Kidney epithelial cell (primary cell): ENCODE measurements at places on chromosomes 12 and 14. TPM values are rescaled to one million over a fixed set of nuclear protein-coding genes. Genes with fewer than 3 reads are reported as not detected.
A peak's percentile ranks its signal among the peaks of the same experiment; 100 is the strongest.

GRCh38 chr12:124307556-124307825 is 12.6 kb downstream of the RFLNA start:
- no peak for DNase-seq

- no peak for DNase-seq
These were observed 128.4 kb downstream of the BBS10 start for GRCh38 chr12:76219806-76220205.

GRCh38 chr12:87274594-87275245 is 754.5 kb downstream of the C12orf50 start:
- DNase-seq, result no peak

DNA sequence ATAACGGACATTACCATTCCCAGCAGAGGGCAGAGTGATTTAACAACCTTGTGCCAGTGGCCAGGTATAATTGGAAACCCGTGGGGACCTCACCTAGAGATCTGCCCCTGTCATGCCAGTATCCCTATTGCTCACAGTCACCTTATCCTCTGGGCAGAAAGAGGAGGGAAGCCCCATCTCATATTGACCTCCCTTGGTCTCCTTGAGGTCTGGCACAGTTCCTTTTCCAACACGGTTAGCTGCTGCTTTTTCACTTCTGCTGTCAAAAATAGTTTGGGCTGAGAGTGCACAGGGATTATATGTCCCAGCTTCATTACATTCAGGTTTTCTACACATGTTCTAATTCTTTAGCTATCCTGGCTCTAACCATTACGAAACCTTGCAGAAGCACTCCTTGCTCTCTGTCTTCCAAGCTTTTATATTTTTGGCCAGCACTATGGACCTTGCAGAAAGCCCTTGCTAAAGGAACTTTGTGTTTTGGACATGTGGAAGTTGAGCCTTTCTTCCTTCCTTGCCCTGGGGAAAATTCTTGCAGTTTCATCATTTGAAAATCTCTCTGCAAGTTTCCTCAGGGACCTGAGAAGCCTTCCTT is 111.7 kb upstream of the MIS18BP1 start:
- DNase-seq, result no peak

DNA sequence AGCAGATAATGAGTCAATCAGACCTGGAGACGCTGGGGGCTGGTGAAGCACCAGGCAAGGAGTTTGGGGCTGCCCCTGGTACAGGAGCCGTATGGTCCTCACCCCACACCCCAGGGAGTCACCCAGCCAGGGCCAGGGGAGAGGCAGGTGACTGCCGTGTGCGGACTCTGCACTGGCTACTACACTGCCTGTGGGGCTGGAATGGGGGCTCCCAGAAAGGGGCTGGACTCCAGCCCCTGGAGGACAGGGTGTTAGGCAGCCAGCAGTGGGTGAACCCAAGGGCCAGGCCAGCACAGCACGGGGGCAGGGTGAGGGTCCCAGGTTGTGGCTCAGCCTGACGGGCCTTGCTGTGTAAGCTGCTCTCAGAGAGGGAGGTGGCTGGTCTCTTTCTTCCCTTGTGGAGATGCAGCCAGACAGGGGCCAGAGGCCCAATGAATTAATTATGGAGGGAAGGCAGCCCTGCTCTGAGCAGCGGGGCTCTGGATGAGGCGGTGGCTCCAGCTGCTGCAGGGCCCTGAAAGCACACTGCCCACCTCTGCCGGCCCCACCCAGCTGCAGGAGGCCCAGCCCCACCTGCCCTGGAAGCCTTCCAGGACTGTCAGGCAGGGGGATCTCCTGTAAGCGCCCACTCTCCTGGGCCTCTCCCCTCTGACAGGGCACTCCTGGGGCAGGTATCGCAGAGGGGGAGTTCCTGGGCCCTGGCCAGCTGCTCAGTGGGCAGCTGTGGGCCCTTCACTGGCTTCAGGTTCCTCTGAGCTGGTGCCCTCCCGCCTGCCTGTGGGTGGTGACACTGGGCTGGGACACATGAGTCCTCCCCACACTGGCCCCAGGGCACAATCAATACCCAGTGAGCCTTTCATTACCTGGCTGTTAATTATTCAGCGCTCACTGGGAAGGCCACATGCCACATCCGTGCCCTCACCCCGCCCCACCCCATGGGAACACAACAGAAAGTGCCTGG is 142.5 kb upstream of the C14orf180 start:
- no peak for DNase-seq

DNA sequence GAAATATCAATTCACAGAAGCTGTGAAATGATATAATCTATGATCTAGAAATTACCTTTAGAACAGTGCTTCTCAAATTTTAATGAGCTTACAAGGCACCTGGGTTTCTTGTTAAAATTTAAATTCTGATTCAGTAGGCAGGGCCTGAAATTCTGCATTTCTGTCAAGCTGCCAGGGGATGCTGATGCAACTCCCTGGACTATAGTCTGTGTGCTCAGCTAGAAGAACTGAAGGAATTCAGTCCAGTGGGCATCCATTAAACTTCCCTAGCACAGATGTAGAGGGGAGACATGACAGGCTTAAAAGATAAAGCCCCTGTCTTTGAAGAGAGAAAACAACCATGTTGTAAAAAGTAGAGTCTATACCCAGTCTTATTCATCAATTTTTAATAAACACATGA is 441.8 kb downstream of the TMTC2 start:
- DNase-seq, result no peak

DNA sequence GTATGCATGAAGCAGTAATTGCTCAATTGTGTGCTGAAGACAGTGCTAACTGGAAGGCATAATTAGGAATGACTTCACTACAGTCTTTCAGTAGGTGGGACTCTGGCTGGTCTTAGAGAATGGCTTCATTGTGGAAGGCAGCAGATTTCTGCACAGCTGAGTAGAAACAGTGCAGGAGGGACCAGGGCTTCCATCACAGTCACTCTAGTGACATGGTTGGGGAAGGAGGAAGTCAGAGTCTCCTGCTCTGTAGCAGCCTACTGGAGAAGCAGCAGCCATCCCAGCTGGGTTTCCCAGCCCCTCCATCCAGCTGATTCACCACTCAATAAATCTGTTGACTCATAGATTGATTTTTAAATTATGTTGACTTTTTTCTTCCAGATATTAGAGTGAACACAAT is 80.6 kb upstream of the DBX2 start:
- no peak for DNase-seq

- no peak for DNase-seq
These were observed 17.7 kb downstream of the ATP2B1 start for GRCh38 chr12:89690925-89691324.

DNA sequence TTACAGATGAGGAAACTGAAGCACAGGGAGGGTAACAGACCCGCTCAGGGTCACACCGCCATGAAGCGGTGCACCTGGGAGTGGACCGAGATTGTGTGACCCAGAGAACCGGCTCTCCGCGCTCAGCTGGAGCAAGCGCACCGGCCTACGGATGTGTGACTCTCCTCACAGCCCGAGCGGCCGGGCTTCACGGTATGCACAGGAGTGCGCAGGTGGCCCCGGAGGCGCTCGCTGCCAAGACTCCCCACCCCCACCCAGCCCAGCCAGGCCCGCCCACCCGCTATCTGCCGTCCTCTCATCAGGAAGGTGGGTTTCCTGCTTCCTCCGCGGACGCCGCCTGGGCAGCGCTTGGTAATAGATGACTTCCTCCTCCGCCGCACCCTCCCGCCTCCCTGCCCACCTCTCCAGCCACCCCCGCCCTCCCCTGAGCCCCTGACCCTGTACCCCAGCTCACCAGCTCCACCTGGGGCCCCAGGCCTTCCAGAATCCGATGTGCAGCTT is 110.7 kb downstream of the NCOR2 start:
- no peak for DNase-seq

- no peak for DNase-seq
These were observed 845 bp upstream of the AHNAK2 start for GRCh38 chr14:104978746-104979691.

GRCh38 chr12:5439371-5439771 is 7.5 kb downstream of the NTF3 start:
- DNase-seq, result no peak

- peak; percentile 71 for DNase-seq
These were observed at the start of gene SERPINA1 for GRCh38 chr14:94388384-94389103. Gene SERPINA1, minus strand, starts transcription at chr14:94388602. Its CDS starts 5,365 bp downstream, at chr14:94383237.

DNA sequence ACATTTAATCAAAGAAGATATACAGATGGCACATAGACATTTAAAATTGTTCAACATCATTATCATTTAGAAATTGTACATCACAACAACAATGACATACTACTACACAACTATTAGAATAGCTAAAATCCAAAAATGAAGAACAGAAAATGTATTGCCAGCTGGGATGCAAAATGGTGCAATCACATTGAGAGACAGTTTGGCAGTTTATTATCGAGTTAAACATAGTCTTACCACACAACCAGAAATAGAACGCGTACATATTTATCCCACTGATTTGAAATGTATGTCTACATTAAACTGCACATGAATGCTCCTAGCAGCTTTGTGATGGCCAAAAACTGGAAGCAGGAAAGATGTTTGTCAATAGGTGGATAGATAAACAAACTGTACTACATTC is 791.5 kb upstream of the MGAT4C start:
- DNase-seq, result no peak

- no peak for DNase-seq
These were observed 86.2 kb downstream of the C12orf50 start for GRCh38 chr12:87943023-87943422.

GRCh38 chr12:95216711-95217376 is 423 bp downstream of the FGD6 start:
- DNase-seq, result no peak

DNA sequence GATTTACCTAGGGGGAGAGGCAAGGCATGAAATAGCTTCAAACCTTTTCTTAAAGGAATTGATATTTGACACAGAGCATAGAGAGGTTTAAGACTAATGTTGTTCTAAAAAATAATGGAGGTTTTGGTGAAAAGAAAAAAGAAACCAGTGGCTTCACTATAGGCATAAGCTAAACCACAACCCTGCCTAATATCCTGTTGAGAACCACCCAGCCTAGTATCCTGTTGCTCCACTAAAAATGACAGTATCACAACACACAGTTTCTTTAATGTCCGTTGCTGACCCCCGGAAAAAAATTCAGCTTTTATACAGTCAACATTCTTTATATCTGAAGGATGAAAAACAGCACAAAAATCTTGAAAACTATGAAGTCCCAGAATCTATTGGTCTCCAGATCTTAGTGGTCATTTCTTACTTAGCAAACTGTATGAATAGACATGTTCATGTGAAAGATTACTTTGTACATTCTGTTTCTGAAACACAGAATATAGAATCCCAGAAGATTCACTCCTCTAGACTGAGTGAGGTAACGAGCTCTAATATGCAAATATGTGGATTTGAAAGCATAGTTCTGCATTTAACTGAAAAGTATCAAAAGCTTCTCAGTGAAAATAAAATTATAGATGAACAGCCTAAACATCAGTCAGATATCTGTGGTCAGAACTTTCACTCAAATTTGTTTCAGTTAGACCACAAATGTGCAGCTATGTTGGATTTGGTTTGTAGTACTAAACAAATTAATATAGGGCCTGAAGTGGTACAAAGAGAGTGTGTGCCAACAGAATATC is 40.5 kb downstream of the GALC start:
- DNase-seq, result no peak

GRCh38 chr12:211639-212414 is 2.1 kb downstream of the SLC6A12 start:
- DNase-seq, result no peak

DNA sequence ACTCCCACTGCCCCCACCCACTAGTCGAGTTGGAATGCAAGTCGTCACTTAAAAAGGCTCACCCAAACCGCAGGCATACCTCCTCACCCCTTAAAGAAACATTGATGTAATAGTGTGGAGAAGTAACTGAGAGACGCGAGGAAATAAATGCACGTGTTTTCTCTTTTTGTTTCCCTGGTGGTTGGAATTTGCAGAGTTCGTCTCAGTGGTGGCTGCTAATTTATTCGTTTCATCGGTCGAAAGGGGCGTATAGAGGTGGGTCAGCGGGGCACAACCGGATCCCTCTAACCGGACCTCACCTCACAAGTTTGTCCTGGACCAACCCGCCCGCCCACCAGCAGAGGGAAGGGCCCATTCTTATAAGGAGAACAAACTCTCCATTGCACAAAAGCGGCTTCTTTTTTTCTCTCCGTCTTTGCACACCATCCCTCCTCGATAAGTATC is 5.0 kb upstream of the NPAS3 start:
- no peak for DNase-seq

The PMCH gene
- total RNA-seq, result not detected in 2 replicates

The RERG gene
- 1.2 and 1.6 TPM in 2 replicates for total RNA-seq

The CABP1 gene
- total RNA-seq, result not detected in 2 replicates

The COX8C gene
- not detected in 2 replicates for total RNA-seq

The INTS13 gene
- total RNA-seq, result 26.2 and 27.3 TPM in 2 replicates

The TMEM117 gene
- total RNA-seq, result 3.5 and 12.4 TPM in 2 replicates

The PRPH gene
- 0.21 and 0.41 TPM in 2 replicates for total RNA-seq

The VSIG10 gene
- 14.4 and 22.0 TPM in 2 replicates for total RNA-seq

The P2RX2 gene
- total RNA-seq, result not detected in 2 replicates
